ENCODE measurements at places on chromosomes 13 and 19. TPM values are rescaled to one million over a fixed set of nuclear protein-coding genes. Genes with fewer than 3 reads are reported as not detected.

Gene OR10H1
- total RNA-seq: not detected

Gene MADCAM1
- 0.40 TPM for total RNA-seq

Gene MTRF1
- total RNA-seq: 8.5 TPM

Gene PABPC3
- not detected for total RNA-seq

Gene GIPR
- 6.9 TPM for total RNA-seq

Gene BLVRB
- 81.6 TPM for total RNA-seq

Gene LAIR1
- total RNA-seq: 5.1 TPM

Gene FXYD7
- not detected for total RNA-seq

Gene CEACAM4
- 0.51 TPM for total RNA-seq

Gene DHDH
- total RNA-seq: not detected

Gene PSG6
- total RNA-seq: not detected

Gene SYNE4
- total RNA-seq: 0.13 TPM

Gene IGFL1
- not detected for total RNA-seq

Gene TEKTIP1
- total RNA-seq: 1.7 TPM

Gene APOE
- total RNA-seq: 26.6 TPM

Data from cardiac septum (tissue), 1 donor.